HFFc6 (cell line): ENCODE measurements at places on chromosomes 5 and 9.

GRCh38 chr5:67308988-67309688, 112.5 kb upstream of the CD180 start:
- peaks cover 39% of the 10 kb centered on the region for H3K4me1 ChIP-seq
- H3K4me3 ChIP-seq = no peak overlapping the region
- no peak for DNase-seq
- no peak overlapping the region for H3K27ac ChIP-seq
- no peaks in the 10 kb centered on the region; the same call in 1 of the 2 replicates for H3K27me3 ChIP-seq

GRCh38 chr5:155620821-155621410, 607.4 kb downstream of the KIF4B start:
- H3K27ac ChIP-seq = no peak overlapping the region
- no peaks in the 10 kb centered on the region for H3K4me1 ChIP-seq
- H3K4me3 ChIP-seq = no peak overlapping the region

- H3K4me3 ChIP-seq = no peak overlapping the region
- H3K36me3 ChIP-seq = no peaks in the 10 kb centered on the region
- H3K4me1 ChIP-seq = no peaks in the 10 kb centered on the region
- no peak overlapping the region for H3K27ac ChIP-seq
- H3K27me3 ChIP-seq = peaks cover 2% of the 10 kb centered on the region
- DNase-seq = no peak
Observed at GRCh38 chr5:155732587-155733376, 594.2 kb upstream of the SGCD start.

- peaks cover 3% of the 10 kb centered on the region; the same call in 1 of the 2 replicates for H3K27me3 ChIP-seq
- no peak overlapping the region for H3K27ac ChIP-seq
- no peaks in the 10 kb centered on the region for H3K4me1 ChIP-seq
- no peaks in the 10 kb centered on the region for H3K36me3 ChIP-seq
- no peak for DNase-seq
- H3K4me3 ChIP-seq = no peak overlapping the region
Observed at GRCh38 chr9:20112205-20112783, 323.5 kb upstream of the SLC24A2 start.

- DNase-seq = no peak
- no peaks in the 10 kb centered on the region for H3K4me1 ChIP-seq
- no peaks in the 10 kb centered on the region for H3K27me3 ChIP-seq
- H3K36me3 ChIP-seq = peaks cover 6% of the 10 kb centered on the region; the same call in 1 of the 2 replicates
- no peak overlapping the region for H3K4me3 ChIP-seq
- no peak overlapping the region for H3K27ac ChIP-seq
Observed at GRCh38 chr5:174828804-174829510, 104.6 kb downstream of the MSX2 start.
